HT1080 (cell line): ENCODE measurements at places on chromosomes 7 and 10. TPM values are rescaled to one million over a fixed set of nuclear protein-coding genes. Genes with fewer than 3 reads are reported as not detected.

The HPSE2 gene
- total RNA-seq = not detected in 2 replicates

The SYT15B gene
- total RNA-seq = not detected in 2 replicates

The ZNF655 gene
- total RNA-seq = 69.8 and 85.2 TPM in 2 replicates

The BLNK gene
- total RNA-seq = not detected in 2 replicates
